ENCODE measurements at places on chromosomes 16 and 17.

DNA sequence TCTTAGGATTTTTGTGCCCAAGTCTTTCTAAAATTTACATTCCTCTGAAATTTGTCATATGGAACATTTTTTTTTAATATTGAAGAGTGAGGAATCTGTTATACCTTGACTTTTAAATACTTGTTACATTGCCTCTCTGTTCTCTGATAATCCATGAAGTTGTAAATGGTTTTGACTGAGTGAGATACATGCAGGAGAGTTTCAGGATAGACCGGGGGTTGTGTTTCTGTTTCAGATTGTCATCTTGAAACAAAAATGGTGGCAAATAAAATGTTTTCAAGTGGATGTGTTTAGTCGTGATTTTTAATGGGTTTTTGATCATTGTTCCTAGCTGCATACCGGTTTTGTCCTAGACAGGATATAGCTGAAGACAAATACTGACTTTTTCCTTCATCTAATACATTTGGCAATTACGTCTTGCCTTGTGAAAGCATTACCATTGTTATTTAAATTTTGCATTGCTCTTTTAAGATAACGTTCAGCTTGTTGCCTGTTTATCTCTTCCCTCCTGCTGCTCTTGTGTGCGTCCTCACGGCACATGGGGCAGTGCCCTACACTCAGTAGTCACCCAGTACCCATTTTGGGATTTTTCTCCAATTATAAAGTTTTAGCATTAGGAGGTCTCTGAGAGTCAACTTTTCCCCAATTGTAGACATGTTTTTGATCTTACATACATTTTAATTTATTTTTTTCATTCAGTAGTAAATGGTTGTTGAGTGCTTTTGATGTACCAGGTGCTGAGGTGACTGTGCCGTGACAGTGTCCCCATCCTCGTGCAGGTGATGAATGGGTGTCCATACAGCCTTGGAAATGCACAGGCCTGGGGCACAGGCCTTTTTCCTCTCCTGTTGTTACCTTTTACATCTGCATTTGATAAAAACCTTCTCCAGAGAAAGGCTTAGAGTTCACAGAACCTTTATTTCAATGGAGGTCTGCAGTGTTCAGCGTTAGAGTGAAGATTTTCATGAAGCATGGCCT, 169.9 kb downstream of the MSI2 start:
- H3K4me1 ChIP-seq: peaks cover 21% of the 10 kb centered on the region
- no peak overlapping the region for H3K4me3 ChIP-seq
- H3K27ac ChIP-seq: no peak overlapping the region
- DNase-seq: no peak

GRCh38 chr17:38512473-38513058, 84.3 kb downstream of the ARHGAP23 start:
- H3K27ac ChIP-seq: no peak overlapping the region
- H3K36me3 ChIP-seq: no peaks in the 10 kb centered on the region
- H3K4me3 ChIP-seq: no peak overlapping the region

DNA sequence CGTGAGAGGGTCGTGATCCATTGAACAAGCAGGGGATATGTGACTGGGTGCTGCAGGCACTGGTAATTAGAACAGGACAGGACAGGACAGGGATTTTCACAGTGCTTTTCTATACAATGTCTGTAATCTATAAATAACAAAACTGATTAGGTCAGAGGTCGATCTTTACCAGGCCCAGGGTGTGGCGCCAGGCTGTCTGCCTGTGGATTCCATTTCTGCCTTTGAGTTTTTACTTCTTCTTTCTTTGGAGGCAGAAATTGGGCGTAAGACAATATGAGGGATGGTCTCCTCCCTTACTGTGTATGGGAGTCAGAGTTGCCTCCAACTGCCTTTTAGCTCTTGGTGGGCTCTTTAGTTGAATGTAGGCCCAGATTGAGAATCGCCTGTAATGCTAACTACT, 1.5 kb upstream of the ZNF764 start:
- peaks cover 30% of the 10 kb centered on the region for H3K36me3 ChIP-seq
- peaks cover 26% of the 10 kb centered on the region for H3K4me1 ChIP-seq
- no peak for DNase-seq
- H3K4me3 ChIP-seq: peak overlapping the region; percentile 47
- no peak overlapping the region for H3K27ac ChIP-seq

GRCh38 chr17:16922386-16923096, 49.4 kb downstream of the TNFRSF13B start:
- no peaks in the 10 kb centered on the region for H3K4me1 ChIP-seq
- no peak overlapping the region for H3K4me3 ChIP-seq
- H3K27ac ChIP-seq: no peak overlapping the region
- no peak for DNase-seq

DNA sequence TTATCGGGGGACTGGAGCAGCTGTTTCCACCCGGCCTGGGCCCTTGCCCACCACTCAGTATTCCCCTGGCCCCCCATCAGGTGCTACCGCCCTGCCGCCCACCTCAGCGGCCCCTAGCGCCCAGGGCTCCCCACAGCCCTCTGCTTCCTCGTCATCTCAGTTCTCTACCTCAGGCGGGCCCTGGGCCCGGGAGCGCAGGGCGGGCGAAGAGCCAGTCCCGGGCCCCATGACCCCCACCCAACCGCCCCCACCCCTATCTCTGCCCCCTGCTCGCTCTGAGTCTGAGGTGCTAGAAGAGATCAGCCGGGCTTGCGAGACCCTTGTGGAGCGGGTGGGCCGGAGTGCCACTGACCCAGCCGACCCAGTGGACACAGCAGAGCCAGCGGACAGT, 6.1 kb upstream of the TMEM88 start:
- peaks cover 92% of the 10 kb centered on the region for H3K36me3 ChIP-seq
- H3K4me3 ChIP-seq: no peak overlapping the region
- H3K27me3 ChIP-seq: no peaks in the 10 kb centered on the region
- no peak overlapping the region for H3K27ac ChIP-seq

DNA sequence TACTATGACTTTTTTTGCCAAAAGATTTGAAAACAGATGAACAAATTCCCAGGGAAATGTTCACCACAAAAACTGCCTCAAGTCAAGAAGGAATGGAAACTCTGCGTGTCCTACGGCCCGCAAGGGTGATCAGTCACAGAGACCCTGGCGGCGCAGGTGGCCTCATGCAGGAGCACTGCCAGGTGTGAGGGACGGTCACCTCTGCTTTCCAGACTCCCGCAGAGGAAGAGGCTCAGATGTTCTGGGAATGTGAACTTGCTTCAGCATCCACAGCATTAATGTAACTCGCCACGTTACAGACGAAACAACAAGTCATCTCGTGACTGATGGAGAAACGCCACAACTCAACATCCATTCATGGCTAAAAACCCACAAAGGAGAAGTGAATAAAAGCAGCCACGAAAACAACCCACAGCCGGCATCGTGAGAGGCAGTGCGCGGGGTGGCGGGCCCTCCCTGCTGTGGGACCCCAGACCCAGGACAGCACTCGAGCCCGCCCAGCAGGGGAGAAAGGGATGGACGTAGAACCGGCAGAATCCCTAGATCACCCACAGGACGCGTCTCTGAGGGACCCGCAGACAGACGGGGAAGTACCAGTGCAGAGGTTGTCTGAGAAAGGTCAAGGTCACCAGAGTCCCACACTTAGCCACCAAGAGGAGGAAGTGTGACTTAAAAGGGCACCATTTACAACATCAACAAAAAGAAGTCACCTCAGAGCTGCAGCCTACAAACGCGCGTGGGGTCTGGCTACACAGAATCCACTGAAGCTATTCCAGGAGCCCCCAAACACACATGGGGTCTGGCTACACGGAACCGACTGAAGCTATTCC, 76.9 kb upstream of the GNG13 start:
- peak overlapping the region; percentile 29 for H3K27ac ChIP-seq
- H3K27me3 ChIP-seq: no peaks in the 10 kb centered on the region
- no peak for DNase-seq
- H3K36me3 ChIP-seq: peaks cover 7% of the 10 kb centered on the region
- no peaks in the 10 kb centered on the region for H3K4me1 ChIP-seq
